Endothelial cell (in vitro differentiated cells): ENCODE measurements at places on chromosomes 11 and 22. TPM values are rescaled to one million over a fixed set of nuclear protein-coding genes. Genes with fewer than 3 reads are reported as not detected.

Gene FADS3
- 42.0 TPM for total RNA-seq

Gene HBD
- total RNA-seq: not detected

Gene SHANK2
- total RNA-seq: 10.5 TPM

Gene OR6T1
- total RNA-seq: not detected

Gene NXPE1
- not detected for total RNA-seq

Gene ART1
- not detected for total RNA-seq

Gene TAGLN
- total RNA-seq: 25.4 TPM

Gene GRM5
- total RNA-seq: 0.28 TPM

Gene KRTAP5-11
- total RNA-seq: not detected

Gene FAM227A
- 2.5 TPM for total RNA-seq

- H3K36me3 ChIP-seq: no peaks in the 10 kb centered on the region
- no peak overlapping the region for H3K27ac ChIP-seq
- peaks cover 2% of the 10 kb centered on the region for H3K27me3 ChIP-seq
- H3K4me1 ChIP-seq: peaks cover 7% of the 10 kb centered on the region
- no peak overlapping the region for H3K4me3 ChIP-seq
Measured at GRCh38 chr11:123111465-123111864, 49.5 kb upstream of the HSPA8 start.

GRCh38 chr11:47171856-47172255, 4.8 kb downstream of the ARFGAP2 start:
- peaks cover 44% of the 10 kb centered on the region for H3K36me3 ChIP-seq
- H3K27me3 ChIP-seq: peaks cover 9% of the 10 kb centered on the region
- H3K4me3 ChIP-seq: peak overlapping the region; percentile 16
- no peak overlapping the region for H3K27ac ChIP-seq
- no peak for DNase-seq

DNA sequence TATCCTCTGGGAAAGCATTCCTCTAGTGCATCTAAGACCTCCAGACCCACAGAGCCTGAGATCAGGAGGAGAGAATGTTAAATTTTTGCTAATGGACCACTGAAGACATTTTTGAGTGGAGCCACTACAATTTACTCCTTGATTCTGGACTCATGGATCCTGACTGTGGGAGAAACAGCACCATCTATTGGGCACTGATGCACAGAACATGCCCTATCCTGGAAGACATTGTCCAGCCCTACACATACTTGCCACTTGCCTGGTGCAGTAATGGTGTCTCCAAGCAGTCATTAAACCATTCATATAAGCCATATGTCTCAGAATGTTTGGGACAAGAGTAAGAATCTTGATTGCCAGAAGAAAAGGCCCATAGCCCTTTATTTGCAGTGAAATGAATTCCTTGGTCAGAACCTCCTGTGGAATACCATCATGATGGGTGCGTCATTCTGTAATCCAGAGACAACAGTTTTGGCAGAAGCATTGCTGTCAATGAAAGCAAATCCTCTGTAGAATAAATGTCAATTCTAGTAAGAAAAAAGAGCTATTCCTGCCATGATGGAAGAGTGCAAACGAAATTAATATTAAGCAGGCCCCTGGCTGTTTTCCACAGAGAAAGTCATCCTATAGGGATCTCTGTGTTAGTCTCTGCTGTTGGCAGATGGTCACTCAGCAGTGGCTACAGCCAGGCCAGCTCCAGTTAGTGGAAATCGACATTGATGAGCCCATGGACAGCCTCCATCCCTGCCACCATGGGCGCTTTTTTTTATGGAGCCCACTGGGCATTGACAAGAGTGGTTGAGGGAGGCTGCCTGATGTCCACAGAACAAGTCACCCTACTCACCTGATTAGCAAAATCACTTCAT, 43.5 kb downstream of the GGTLC2 start:
- H3K4me1 ChIP-seq: no peaks in the 10 kb centered on the region
- peak; percentile 51 for DNase-seq
- H3K27ac ChIP-seq: no peak overlapping the region
- peaks cover 3% of the 10 kb centered on the region for H3K27me3 ChIP-seq

- H3K27ac ChIP-seq: no peak overlapping the region
- peaks cover 1% of the 10 kb centered on the region for H3K27me3 ChIP-seq
- H3K4me1 ChIP-seq: no peaks in the 10 kb centered on the region
- no peak for DNase-seq
- no peaks in the 10 kb centered on the region for H3K36me3 ChIP-seq
- H3K4me3 ChIP-seq: no peak overlapping the region
Measured at GRCh38 chr11:134835561-134835960, 423.5 kb upstream of the B3GAT1 start.

DNA sequence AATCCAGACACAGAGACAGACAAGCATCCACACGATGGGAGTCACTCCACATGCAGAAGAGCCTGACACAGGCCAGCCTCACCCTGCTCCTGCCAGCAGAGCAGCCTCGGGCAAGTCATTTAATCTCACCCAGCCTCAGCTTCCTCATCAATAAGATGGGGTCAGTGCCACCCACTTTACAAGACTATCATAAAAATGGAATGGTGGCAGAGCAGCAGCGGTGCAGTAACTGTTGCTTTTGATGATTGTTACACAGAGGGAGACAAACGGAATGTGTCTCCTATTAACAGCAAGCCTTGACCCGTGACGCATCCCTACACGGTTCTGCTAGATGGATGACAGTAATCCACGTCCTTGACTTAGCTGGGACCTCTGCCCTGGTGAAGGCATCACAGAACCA, 26.0 kb upstream of the ARFGAP3 start:
- peak overlapping the region; percentile 0 for H3K4me3 ChIP-seq
- peaks cover 31% of the 10 kb centered on the region for H3K36me3 ChIP-seq
- no peaks in the 10 kb centered on the region for H3K4me1 ChIP-seq
- H3K27me3 ChIP-seq: peaks cover 5% of the 10 kb centered on the region
- H3K27ac ChIP-seq: no peak overlapping the region

- H3K4me1 ChIP-seq: no peaks in the 10 kb centered on the region
- no peak overlapping the region for H3K4me3 ChIP-seq
- no peak overlapping the region for H3K27ac ChIP-seq
- peaks cover 12% of the 10 kb centered on the region for H3K27me3 ChIP-seq
- H3K36me3 ChIP-seq: no peaks in the 10 kb centered on the region
Measured at GRCh38 chr11:7522546-7522945, 8.7 kb downstream of the PPFIBP2 start.

GRCh38 chr11:35487532-35488078, 37.8 kb downstream of the PAMR1 start:
- H3K4me1 ChIP-seq: no peaks in the 10 kb centered on the region
- H3K36me3 ChIP-seq: peaks cover 5% of the 10 kb centered on the region
- no peak overlapping the region for H3K27ac ChIP-seq

- no peak for DNase-seq
- H3K27ac ChIP-seq: no peak overlapping the region
- peaks cover 2% of the 10 kb centered on the region for H3K4me1 ChIP-seq
- no peaks in the 10 kb centered on the region for H3K36me3 ChIP-seq
Measured at GRCh38 chr11:15336021-15336420, 221.3 kb downstream of the INSC start.

- H3K27ac ChIP-seq: no peak overlapping the region
- peaks cover 9% of the 10 kb centered on the region for H3K36me3 ChIP-seq
- H3K4me3 ChIP-seq: no peak overlapping the region
Measured at GRCh38 chr22:36467946-36468345, 13.5 kb downstream of the TXN2 start.

DNA sequence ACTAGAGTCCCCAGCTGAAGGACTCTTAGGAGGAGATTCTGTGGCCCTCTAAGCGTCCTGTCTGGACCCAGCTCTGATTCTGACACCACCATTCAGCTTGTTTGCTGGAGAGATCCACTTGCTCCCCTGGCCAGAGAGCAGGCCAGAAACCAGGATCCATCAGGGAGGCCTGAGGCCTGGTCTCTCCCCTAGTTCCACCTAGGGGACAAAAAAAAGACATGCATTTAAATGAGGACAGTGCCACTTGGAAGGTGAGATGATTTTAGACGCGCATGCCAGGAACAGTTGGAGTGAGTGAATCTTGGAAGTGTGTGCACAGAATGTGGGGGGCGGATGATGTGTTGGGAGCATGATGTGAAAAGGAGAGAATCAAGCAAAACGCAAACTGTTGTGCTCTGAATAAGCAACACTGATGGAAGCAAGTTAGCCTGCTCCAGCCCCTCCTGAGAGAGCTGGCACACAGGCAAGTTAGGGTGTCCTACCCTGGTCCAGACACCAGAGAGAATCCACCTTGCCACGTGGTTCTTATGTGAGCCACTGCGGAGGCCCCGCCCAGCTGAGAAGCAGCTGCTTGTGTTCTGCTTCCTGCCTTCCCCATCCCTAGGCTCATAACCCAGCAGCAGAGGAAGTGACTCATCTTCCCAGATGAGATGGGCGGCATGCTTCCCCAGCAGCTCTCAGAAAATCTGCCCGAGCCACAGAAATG, 8.0 kb upstream of the SLCO2B1 start:
- peaks cover 9% of the 10 kb centered on the region for H3K27me3 ChIP-seq
- peak; percentile 35 for DNase-seq
- H3K4me3 ChIP-seq: peak overlapping the region; percentile 3
- H3K4me1 ChIP-seq: peaks cover 27% of the 10 kb centered on the region
- no peak overlapping the region for H3K27ac ChIP-seq

DNA sequence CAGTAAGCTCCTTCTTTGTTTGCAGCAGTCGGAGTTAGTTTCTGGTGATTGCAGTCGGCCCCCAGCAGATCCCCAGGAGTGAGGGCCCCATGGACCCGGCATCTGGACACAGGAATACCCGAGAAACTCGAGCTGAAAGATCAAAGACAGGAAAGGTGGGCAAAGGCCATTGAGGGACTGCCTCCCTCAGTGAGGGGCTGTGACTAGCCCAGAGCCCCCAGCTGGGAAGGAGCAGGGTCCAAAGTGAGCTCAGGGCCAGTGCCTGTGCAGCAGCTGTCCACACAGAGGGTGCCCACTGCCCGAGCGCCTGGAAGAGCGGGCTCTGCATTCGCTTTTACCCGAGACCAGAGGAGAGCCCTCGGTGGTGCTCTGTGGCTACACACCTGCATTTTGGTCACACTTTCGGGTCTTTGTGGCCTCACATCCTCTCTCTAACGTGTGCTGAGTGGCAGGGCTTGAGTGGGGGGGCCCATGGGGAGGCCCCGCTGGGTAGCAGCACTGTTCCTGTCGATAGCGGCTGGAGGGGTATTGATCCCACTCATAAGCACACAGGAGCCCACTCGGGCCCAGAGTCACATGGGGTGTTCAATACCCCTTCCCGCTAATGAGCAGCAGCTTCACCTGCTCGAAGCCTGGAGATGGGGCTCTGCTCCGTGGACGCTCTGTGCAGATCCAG, 532.9 kb downstream of the TBC1D22A start:
- no peak for DNase-seq
- H3K4me3 ChIP-seq: no peak overlapping the region
- peaks cover 20% of the 10 kb centered on the region for H3K27me3 ChIP-seq
- no peak overlapping the region for H3K27ac ChIP-seq
- H3K4me1 ChIP-seq: no peaks in the 10 kb centered on the region

GRCh38 chr22:17802822-17803221, 28.6 kb upstream of the BID start:
- H3K36me3 ChIP-seq: peaks cover 27% of the 10 kb centered on the region

- peaks cover 5% of the 10 kb centered on the region for H3K27me3 ChIP-seq
- H3K27ac ChIP-seq: no peak overlapping the region
- no peak overlapping the region for H3K4me3 ChIP-seq
- H3K36me3 ChIP-seq: peaks cover 13% of the 10 kb centered on the region
Measured at GRCh38 chr11:63999349-64000025, 13.2 kb downstream of the OTUB1 start.

- no peak overlapping the region for H3K4me3 ChIP-seq
Measured at GRCh38 chr11:92711926-92712325, 257.5 kb upstream of the MTNR1B start.

GRCh38 chr11:57434640-57435546, 8.0 kb upstream of the SLC43A3 start:
- no peak for DNase-seq
- H3K4me1 ChIP-seq: peaks cover 19% of the 10 kb centered on the region
- H3K27me3 ChIP-seq: peaks cover 8% of the 10 kb centered on the region
- no peak overlapping the region for H3K4me3 ChIP-seq
- H3K36me3 ChIP-seq: no peaks in the 10 kb centered on the region

GRCh38 chr11:28984231-28984630, 876.0 kb downstream of the METTL15 start:
- H3K27me3 ChIP-seq: no peaks in the 10 kb centered on the region
- peaks cover 7% of the 10 kb centered on the region for H3K4me1 ChIP-seq
- no peak overlapping the region for H3K27ac ChIP-seq
- no peak overlapping the region for H3K4me3 ChIP-seq
- DNase-seq: no peak
- H3K36me3 ChIP-seq: no peaks in the 10 kb centered on the region

- H3K27me3 ChIP-seq: peaks cover 11% of the 10 kb centered on the region
- DNase-seq: no peak
- H3K36me3 ChIP-seq: peaks cover 45% of the 10 kb centered on the region
- H3K27ac ChIP-seq: peak overlapping the region; percentile 37
- peaks cover 47% of the 10 kb centered on the region for H3K4me1 ChIP-seq
Measured at GRCh38 chr11:47468598-47469214, 19.8 kb upstream of the RAPSN start.

GRCh38 chr11:35433588-35433987, 14.2 kb upstream of the SLC1A2 start:
- H3K27me3 ChIP-seq: peaks cover 2% of the 10 kb centered on the region
- no peaks in the 10 kb centered on the region for H3K4me1 ChIP-seq
- no peaks in the 10 kb centered on the region for H3K36me3 ChIP-seq
- no peak overlapping the region for H3K4me3 ChIP-seq
- no peak overlapping the region for H3K27ac ChIP-seq
- no peak for DNase-seq

DNA sequence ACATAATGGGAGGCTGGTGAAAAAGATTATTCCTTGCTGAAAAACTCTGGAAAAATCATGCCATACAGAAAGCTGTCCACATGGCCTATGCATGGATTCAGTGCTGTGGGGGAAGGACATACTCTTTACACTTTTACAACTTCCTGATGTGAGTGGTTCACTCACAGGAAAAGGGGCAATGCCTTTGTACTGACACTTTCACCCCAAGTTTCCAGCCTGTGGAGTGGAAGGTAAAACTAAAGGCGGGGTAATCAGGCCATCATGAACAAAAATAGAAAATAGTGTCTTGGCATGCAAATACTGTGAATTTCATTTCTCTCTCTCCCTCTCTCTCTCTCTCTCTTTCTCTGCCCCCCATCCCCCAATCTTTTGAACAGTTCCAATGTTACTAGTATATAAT, 281.8 kb downstream of the ETS1 start:
- no peaks in the 10 kb centered on the region for H3K27me3 ChIP-seq
- H3K36me3 ChIP-seq: no peaks in the 10 kb centered on the region
- peaks cover 2% of the 10 kb centered on the region for H3K4me1 ChIP-seq
- H3K4me3 ChIP-seq: no peak overlapping the region
- no peak overlapping the region for H3K27ac ChIP-seq
- DNase-seq: no peak

GRCh38 chr11:120173807-120174206, 35.9 kb upstream of the TRIM29 start:
- H3K4me1 ChIP-seq: no peaks in the 10 kb centered on the region
- H3K27ac ChIP-seq: no peak overlapping the region
- DNase-seq: no peak
- peaks cover 19% of the 10 kb centered on the region for H3K27me3 ChIP-seq

GRCh38 chr11:4890279-4890678, 8.6 kb downstream of the OR51T1 start:
- peaks cover 4% of the 10 kb centered on the region for H3K4me1 ChIP-seq
- H3K27me3 ChIP-seq: no peaks in the 10 kb centered on the region
- no peak overlapping the region for H3K4me3 ChIP-seq
- no peak for DNase-seq
